ENCODE measurements at places on chromosomes 6 and 20. TPM values are rescaled to one million over a fixed set of nuclear protein-coding genes. Genes with fewer than 3 reads are reported as not detected.

Gene TNFRSF6B
- 0.53 TPM for total RNA-seq

Gene ERVFRD-1
- not detected for total RNA-seq

Gene TMEM170B
- 0.80 TPM for total RNA-seq

Gene AHI1
- total RNA-seq, result 10.0 TPM

Gene COL19A1
- not detected for total RNA-seq

Gene BPIFB2
- total RNA-seq, result not detected

Gene MLN
- not detected for total RNA-seq
